CD4-positive, alpha-beta T cell treated with Interferon gamma for 1 hour (primary cell): ENCODE measurements at places on chromosomes 5 and 9.

- DNase-seq, result no peak
Measured at GRCh38 chr5:3019045-3019444, 267.6 kb upstream of the IRX2 start.

DNA sequence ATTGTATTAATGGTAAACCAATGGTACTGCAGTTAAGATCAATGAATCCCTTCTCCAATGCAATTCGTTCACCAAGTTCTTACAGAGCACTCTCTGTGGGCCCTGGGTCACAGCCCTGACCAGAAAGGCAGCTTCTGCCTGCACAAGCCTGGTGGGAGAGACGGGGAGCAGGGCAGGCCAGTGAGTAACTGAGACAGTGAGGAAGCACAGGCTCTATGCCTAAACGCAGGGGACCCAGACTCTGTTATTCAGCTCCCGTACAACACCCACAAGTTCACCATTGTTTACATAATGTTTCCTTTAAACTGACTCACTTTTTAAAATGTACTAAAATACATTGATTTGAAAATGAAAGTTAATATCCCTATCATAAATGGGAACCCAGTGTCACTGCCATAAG, 40.5 kb upstream of the CTSL start:
- DNase-seq, result no peak

- DNase-seq, result no peak
Measured at GRCh38 chr9:109230277-109230676, 63.2 kb upstream of the FRRS1L start.

GRCh38 chr9:120689860-120690259, 24.4 kb downstream of the MEGF9 start:
- no peak for DNase-seq

GRCh38 chr9:95991326-95991725, 115.8 kb downstream of the ERCC6L2 start:
- DNase-seq, result no peak

DNA sequence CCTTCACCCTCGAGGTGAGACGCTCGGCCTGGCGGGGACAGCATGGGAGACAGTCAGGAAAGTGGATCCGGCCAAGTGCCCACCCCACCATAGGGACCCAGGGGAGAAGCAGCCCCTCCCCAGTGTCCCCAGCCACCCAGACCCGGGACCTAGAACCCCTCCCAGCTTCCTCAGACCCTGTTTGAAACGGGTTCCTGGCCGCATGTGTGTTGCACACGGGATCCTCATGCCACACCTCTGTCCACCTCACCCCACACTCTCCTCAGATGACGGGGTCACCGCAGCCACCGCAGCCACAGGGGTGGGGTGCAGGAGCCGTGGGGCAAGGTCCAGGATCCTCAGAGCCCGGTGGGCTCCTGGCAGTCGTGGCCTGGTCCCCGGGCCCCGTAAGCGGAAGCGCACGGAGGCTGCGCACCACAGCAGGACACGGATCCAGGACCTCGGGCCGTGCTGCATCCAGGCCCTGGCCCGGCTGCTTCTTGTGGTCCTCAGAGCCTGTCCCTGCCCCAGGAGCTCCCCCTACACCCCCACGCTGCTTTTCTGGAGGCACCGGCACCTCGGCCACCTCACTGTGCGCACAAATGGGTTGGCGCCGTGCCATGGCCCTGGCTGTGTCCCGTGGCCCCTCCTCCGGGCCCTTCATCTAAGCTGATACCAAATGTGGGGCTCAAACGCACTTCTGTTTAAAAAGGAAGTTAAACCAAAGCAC, 15.3 kb downstream of the TERT start:
- no peak for DNase-seq

GRCh38 chr9:102832814-102833213, 162.3 kb upstream of the CYLC2 start:
- no peak for DNase-seq

GRCh38 chr5:73405691-73406090, 42.9 kb downstream of the FOXD1 start:
- DNase-seq, result no peak

DNA sequence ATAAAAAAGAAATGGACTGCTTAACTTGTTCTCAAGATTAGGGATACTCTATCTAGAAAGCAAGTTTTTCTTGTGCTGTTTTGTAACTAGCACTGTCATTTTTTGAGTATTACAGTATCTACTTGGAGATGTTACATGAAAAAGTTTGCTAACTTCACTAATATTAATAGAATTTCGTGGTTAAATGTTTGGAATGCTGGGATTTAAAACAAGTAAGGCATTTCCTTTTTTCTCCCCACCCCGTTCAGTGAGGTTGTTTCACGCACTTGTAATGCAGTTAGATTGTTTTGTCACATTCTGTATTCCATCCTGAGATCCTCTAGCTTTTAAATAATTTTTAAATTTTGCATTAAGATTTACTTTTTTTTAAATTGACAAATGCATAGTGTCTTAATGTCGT, 20.0 kb upstream of the TEK start:
- DNase-seq, result no peak

DNA sequence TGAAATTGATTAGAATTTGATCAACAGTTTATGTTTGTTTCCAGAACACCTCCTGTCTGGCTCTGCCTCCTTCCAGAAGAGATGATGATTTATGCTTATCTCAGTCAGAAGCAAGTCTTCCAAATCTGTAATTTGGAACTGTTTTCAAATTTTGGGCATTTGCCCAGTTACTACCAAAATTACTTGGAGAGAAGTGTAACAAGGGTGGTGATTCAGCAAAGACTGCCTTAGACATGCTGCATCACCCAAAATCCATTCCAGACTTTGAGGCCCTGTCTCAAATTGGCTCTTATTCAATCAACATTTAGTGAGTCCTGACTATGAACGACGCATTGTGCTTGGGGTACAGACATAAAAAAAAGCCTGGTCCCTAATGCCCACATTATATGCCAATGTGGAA, 89.4 kb downstream of the SH3TC2 start:
- DNase-seq, result no peak

DNA sequence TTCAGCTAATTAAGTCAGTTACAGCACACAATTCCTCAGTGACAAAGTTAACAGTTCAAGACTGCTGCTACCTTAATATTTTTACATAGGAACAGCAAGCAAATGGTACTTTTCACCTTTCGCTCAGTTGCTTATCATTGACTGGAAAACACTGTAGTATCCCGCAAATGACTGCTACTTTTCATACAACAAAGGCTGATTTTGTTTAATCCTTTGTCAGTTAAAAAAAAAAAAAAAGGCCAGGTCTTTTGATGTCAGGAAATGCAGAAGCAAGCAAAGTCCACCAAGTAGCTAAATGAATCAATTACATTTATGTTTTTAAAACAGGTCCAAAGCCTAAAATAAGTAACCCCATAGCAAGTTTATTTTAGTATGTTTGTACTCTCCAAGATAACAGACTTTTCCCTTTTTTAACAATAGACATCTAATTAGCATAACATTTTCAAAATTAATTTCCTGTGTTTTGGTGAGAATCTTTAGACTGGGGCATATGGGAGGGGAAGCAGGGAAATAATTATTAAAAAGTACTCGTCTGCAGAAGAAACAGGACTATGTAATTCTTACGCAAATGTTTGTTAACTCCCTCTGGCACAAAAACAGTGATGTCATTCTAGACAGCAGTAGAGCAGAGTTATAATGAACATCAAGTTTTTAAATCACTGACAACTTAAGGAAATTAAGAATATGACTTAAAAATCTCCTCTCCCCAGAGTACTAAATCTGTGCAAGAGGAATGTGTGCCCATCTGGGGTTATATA, 9.6 kb downstream of the PFDN1 start:
- no peak for DNase-seq

DNA sequence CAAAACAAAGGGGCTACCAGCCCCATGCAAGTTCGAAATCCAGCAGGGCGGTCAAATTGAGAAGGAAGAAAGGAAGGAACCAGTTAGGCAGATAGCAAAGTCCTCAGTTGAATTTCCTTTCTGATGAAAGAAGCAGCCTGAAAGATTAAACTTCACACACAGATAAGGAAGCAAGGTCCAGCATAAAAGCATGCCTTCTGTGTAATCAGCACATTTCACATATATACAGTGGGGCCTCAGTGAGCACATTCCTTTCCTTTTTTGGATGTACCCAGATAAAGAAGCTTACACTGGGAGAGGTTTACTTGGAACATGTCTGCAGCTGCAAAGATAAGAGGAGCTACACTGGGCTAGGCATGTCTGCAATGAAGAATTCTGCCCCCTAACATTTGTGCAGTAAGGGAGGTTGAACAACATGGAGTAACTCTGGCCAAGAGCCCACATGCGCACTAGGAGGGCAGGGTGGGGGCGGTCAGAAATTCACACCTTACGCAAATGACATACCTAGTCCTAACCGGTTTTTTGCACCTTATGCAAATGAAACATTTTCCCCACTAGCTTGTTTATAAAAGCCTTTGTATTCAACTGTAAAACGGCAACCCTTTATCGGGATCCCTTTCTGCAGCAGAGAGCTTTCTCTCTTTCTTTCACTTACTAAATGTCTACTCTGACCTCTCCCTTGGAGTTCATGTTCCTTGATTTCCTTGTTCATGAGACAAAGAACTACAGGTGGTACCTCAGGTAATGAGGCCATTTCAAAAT, 149.7 kb upstream of the FBXL17 start:
- DNase-seq, result no peak

DNA sequence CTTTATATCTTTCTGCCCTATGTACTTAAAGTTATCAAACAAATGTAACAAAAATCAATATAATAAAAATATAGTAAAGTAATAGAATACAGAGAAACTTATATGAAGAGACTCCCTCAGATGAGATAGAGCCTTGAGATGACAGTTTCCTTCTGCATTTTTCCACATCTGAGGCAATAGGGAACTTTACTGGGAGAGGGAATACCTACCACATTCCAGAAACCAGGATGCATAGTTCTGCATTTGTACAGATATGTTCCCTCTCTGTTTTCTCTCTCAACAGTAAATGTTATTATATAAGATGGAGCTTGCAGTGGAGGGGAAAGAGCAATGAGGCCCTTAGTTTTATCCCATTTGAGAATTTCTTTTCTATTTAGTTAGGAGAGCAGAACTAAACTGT, 109.6 kb upstream of the KCNN2 start:
- no peak for DNase-seq
